ENCODE measurements at places on chromosomes 12 and 14.

GRCh38 chr14:19974844-19975243, 547 bp upstream of the OR4K15 start:
- DNase-seq = no peak

DNA sequence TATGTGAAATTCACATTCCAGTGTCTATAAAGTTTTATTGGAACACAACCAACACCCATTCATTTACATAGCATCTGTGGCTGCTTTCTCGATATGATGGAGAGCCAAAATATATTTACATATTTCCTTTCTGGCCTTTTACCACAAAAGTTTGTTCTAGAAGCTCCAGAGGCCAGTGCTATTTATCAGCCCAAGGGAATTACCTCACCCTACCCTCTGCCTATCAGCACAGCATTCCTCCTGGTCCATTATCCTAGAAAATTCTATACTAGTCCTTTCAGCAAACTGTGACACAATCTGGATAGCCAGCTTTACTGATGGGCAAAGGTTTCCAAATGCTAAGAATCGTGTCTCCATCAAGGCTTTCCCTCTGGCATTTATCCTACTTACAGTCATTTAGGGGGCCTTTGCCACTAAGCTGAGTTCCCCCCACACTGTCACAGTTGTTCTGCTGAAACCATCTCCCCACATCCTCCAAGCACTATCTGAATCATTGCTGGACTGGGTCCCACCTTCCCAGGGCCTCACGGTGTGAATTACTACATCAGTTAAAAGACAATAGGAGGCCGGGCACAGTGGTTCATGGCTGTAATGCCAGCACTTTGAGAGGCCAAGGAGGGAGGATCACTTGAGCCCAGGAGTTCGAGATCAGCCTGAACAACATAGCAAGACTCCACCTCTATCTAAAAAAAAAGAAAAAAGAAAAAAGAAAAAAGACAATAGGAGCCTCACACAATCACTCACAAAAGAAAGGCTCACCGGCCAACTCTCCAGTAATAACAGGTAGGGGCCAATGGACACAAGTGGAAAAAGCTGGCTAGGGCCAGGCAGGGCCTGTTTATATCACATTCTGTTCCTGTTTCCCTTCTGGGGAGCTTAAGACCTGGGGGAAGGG, 12.1 kb downstream of the SYNE3 start:
- DNase-seq = no peak

DNA sequence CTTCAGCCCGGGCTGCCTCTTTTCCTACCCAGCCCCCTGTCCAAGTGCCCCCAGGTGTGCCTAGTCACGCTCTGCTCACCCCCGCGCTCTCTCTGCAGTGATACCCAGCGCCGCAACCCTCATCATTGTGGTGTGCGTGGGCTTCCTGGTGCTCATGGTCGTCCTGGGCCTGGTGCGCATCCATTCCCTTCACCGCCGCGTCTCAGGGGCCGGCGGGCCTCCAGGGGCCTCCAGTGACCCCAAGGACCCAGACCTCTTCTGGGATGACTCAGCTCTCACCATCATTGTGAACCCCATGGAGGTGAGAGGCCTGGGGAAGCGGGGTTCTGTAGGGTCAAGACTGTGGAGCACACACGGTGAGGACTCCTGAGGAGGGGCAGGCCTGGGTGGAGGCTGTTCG, 27.2 kb downstream of the CLSTN3 start:
- DNase-seq = no peak

- no peak for DNase-seq
Measured at GRCh38 chr12:108849660-108850059, 7.7 kb downstream of the SSH1 start.

DNA sequence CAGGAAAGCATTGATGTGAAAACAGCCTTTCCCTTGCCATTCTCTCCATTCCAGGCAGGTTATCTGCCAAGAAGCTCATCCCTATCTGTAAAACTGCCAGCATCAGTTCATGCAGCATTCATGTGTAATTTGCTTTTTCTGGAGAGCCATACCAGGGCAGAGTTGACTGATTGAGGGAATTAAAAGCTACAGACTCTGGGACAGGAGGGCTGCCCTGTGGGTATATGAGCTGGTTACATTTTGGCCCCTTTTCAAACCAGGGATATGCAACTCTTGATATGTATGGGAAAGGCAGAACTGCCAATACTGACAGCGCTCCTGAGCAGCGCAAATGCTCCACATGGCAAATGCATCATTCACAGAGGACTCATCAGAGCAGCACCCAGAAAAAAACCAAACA, 53.7 kb downstream of the SYT1 start:
- DNase-seq = no peak

DNA sequence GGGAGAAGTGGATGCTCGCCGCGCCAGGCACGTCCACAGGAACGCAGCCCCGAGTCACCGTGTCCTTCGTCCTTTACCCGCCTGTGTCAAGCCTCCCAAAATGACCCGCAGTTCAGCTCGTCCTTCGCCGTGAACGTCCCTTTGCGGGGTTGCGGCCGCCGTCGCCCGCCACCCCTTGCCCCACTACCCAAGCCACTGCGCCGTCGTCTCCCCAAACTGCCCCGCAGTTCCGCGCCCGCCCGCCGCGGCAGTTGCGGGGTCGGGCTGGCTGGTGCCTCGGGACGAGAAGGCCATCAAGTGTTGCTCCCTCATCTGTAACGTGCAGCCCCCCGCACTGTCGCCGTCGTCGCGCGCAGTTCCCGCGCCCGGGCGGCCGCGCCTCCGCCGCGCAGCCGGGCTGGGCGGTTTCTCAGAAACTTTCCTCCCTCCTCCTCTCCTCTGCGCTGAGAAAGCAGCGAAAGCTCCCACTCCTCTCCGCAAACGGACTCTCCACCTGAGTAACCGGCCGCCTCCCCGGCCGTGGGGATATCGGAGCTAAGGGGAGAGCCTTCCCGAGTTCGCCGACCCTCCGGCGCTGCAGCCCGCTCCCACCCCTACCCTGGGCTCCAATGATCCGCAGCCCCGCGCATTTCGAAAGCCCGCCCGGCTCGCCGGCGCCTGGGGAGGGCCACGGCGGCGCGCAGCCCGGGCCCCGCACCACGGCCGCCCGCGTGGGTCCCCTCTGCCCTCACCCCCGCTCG, 6.7 kb downstream of the CDKN1B start:
- no peak for DNase-seq

DNA sequence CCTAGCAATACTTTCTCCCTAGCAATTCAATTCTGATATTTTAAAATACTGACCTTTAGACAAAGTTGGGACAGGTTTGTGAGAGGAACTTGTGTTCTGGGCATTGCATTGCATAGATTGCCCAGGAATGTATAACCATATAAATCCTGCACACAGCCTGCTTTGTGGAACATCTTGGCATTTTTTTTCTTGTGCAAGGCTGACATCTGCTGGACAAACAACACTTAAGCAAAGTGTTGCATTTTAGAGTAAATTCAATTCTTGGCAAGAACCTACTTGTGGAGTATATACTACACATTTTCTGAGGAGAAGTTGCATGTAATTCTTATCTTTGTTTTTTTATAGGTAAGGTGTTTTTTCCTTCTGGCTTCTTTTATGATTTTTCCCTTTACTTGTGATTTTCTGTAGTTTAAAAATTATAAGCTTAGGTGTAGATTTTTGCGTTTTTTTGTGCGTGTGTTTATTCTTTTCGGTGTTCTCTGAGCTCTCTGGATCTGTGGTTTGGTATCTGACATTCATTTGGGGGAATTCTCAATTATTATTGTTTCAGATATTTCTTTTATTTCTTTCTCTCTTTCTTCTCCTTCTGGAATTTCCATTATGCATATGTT, 26.4 kb downstream of the TESPA1 start:
- peak; percentile 49 for DNase-seq

- no peak for DNase-seq
Measured at GRCh38 chr12:28303192-28303591, 112.9 kb downstream of the CCDC91 start.

- no peak for DNase-seq
Measured at GRCh38 chr14:61178226-61179060, 102.7 kb downstream of the TMEM30B start.

GRCh38 chr14:95711476-95712176, 2.3 kb downstream of the TCL1A start:
- no peak for DNase-seq

DNA sequence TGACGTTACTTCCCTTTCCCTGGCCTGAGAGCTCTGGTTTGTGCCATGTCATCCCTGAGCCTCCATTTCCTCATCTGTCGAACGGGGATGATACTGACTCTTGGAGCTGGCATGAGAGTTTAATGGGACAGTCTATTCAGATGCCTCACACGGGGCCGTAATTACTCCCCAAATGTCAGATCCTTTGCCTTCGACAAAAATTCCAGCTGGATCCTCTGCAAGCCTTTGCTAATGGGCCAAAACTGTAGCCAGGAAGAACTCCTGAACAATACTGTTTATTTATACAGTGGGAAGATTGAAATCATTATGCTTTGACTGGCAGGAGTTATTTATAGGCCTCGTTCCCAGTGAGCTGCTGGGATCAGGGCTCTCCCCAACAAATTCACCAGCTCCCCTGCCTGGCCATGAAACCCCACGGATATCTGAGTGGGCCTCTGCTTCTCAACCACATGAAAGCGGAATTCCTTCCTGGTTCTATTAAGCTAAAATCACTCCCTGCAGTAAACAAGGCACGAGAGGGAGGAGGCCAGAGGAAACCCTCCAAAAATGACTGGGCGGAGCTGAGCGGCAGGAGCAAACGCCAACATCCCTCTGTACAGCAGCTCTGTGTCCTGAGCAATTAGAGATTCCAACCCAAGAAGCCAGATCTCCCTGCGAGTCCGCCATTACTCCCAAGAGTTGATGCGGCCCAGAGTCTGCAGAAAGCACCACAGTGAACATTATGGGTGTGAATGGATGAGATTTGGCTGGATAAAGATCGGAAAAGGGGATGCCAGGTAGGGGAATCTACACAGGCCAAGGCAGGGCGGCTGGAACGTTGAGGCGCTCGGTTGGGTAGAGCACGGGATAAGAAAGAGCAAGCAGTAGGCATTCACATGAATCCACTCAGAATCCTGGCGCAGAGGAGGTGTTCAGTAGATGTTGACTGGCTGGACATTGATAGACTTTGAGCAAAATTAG, 326.1 kb downstream of the BCL11B start:
- DNase-seq = no peak

GRCh38 chr12:126282691-126283090, 1217.5 kb downstream of the AACS start:
- no peak for DNase-seq

GRCh38 chr14:36113341-36113740, 63.2 kb downstream of the PTCSC3 start:
- DNase-seq = peak; percentile 44

DNA sequence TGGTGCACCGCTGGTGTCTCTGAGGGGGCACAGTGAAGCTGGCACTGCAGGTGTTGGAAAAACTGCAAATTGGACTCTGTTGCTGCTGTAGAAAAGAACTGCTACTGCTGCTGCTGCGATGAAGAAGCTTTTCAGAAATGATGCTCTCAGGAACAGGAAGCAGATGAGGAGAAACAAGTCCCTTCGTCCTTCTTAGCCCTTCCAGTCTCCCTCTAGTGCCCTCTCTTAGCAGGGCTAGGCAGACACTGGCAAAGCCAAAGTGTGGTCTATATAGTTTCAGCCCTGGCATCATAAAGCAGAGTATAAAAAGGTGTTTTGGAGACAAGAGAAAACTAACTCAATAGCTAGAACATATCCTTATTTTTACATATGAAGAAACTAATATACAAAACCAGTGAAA, 174.5 kb downstream of the MYRFL start:
- no peak for DNase-seq

DNA sequence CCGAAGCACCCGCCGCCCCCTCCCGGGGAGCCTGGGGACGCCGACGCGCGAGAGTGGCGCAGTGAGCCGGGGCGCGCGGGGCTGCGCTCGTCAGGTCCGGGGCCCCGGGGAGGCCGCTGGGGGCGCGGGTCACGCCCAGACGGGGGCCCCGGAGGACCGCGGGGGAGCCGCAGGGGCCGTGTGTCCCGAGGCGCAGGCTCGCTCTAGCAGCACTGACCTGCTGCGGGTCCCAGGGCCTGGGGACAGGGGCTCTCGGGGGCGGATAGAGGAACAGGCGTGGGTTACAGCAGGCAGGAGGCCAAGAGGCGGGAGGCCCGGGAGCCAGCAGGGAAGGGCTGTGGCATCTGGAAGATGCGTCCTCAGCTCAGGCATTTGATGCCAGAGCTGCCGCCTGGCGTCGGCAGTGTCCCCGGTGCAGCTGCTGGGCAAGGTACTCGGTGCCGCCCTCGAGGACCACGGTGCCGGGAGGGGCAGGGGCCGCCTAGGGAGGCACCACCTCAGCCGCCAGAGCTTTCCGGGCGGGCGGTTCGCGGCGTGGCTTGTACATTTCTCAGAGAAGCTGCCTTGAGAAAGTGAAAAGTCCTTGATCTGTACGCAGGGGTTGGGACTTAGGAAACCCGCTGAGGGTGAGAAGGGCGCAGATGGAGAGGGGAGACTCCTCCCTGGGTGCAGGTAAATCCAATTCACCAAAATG, 1.2 kb downstream of the WNT5B start:
- DNase-seq = peak; percentile 60

- DNase-seq = peak; percentile 64
Measured at GRCh38 chr14:103546652-103547454, 15.6 kb downstream of the BAG5 start.

- no peak for DNase-seq
Measured at GRCh38 chr12:98419081-98419794, 96.2 kb upstream of the TMPO start.

DNA sequence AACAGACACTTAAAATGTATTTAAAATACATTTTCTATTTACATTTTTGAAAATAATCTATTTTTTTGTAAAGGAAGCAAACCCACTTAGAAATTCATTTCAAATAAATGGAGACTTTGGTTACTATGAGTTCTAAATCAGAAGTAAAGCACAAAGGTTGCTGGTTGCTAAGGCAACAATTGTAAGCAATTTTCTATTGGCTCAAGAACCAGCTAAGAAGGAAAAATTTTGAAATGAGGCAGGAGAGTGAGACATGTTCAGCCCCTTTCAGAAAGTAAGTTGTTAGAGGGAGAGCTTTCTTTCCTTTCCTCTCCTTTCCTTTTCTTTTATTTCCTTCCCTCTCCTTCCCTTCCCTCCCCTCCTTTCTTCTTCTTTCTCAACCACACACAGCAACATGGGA, 80.7 kb downstream of the PRMT8 start:
- DNase-seq = no peak

GRCh38 chr14:55129086-55129427, at the start of gene LGALS3:
Gene LGALS3 (plus strand): TSS chr14:55129252. CDS start chr14:55137374, 8,122 bp downstream.
- no peak for DNase-seq

Data from NCI-H1092 (cell line).